NCI-H1436 treated with DMSO at 0.1 percent for 48 hours (cell line): ENCODE measurements at places on chromosomes 2 and 18.

DNA sequence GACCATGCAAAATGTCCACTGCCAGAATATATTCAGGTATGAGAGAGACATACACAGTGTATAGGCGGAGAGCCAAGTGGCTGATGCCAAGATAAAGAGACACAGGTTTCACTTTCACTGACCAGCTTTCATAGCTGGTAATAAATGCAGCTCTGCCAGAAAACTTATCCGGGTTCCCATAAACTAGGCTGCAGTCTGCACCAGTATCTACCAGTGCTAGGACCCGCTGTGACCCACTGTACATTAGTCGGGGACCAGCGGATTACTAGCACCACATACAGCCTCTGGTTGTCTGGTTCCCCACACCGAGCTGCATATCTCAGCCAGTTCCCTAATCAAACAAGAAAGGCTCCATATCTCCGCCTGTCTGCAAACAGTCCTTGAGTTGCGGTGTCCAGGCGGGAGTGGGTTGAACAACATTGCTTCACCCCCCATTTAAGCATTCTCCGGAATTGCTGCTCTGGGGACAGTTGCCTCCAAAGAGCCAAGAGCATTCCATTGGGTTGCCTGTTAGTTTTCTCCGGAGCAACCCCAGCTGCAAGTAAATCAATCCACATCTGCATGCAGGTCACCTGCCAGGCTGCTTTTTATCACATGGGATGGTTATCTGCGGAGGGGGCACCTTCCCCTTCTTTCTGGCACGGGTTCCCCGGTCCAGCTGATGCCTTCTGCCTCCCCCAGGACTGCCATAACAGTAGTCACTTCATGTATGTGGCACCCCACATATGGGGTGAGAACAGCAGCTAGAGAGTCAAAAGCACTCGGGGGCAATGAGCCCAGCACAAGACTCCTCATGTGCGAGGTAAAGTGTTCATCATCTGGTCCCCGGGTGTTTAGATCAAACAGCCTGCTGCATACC, 18.0 kb upstream of the KLHL23 start:
- DNase-seq, result no peak

DNA sequence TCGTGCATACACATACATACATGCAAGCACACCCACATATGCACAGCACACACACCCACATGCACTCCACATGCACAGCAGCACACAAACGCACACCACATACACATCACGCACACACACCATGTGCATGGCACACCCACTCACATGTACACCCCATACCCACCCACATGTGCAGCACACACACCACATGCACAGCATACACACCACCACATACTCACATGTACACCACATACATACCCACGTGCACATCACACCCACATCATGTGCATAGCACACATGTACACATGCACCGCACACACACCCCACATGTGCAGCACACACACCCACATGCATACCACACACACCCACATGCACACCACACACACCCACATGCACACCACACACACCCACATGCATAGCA, 132.0 kb upstream of the RGPD4 start:
- no peak for DNase-seq

DNA sequence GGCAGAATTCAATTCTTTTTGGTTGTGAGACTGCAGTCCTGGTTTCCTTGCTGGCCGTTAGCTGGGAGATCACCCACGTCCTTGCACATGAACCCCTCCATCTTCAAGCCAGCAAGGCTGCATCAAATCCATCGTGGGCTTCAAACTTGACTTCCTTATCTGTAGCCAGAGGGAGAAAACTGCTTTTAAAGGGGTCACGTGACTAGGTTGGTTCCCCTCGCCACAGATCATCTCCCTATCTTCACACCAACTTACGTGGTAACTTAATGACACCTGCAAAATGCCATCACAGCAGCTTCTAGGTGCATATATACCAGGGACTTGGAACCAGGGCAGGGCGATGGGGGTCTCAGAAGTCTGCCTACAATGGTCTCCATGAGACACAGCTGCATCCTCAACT, 169.5 kb downstream of the MTCL1 start:
- DNase-seq, result no peak

GRCh38 chr2:126115975-126116374, 540.0 kb upstream of the GYPC start:
- no peak for DNase-seq

DNA sequence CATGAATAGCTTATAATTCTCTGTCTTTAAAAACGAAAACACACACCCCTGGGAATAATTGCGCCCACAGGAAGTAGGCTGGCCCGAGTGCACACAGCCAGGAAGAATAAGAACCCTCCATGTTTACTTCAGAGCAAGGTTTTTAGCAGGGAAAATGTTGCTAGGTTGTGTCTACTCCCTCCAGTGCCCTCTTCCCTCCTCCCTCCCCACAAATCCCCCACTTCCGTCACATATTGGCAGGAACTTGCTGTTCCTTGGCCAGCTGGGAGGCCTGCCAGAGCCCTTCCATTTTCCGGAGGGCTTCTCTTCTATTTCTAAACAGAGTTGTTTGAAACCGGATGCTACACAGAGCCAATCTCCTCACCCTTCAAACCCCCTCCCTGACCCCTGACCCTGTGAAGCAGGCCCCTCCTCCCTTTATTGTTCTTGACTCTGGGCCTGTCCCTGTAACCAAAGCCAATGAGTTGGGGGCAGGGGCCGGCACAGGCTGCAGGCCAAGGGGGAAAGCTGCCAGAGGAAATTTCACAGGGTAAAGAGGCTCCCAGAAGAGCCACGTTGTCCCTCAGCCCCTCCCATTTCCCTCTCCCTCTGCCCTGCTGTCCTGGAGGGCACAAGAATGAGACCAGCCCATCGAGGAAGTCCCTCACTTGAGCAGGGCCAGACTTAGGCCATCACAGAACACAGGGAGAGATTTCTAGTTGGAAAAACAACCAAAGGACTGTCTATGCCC, 49.8 kb upstream of the LGALSL start:
- DNase-seq, result no peak

GRCh38 chr2:105582952-105583660, 161.6 kb upstream of the NCK2 start:
- peak; percentile 63 for DNase-seq
